Keratinocyte (primary cell): ENCODE measurements at places on chromosomes 7 and 10.

DNA sequence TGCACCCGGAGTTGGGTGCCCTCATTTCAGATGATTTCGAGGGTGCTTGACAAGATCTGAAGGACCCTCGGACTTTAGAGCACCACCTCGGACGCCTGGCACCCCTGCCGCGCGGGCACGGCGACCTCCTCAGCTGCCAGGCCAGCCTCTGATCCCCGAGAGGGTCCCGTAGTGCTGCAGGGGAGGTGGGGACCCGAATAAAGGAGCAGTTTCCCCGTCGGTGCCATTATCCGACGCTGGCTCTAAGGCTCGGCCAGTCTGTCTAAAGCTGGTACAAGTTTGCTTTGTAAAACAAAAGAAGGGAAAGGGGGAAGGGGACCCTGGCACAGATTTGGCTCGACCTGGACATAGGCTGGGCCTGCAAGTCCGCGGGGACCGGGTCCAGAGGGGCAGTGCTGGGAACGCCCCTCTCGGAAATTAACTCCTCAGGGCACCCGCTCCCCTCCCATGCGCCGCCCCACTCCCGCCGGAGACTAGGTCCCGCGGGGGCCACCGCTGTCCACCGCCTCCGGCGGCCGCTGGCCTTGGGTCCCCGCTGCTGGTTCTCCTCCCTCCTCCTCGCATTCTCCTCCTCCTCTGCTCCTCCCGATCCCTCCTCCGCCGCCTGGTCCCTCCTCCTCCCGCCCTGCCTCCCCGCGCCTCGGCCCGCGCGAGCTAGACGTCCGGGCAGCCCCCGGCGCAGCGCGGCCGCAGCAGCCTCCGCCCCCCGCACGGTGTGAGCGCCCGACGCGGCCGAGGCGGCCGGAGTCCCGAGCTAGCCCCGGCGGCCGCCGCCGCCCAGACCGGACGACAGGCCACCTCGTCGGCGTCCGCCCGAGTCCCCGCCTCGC is at the start of gene EGFR:
TSS of gene EGFR (plus strand) at position 657 of the 830 bp plus-strand sequence. CDS start 261 bp downstream, outside the sequence.
- DNase-seq: no peak

GRCh38 chr7:34675749-34676374 is 17.8 kb downstream of the NPSR1 start:
- no peak for DNase-seq

- DNase-seq: no peak
Observed at GRCh38 chr7:43781726-43782607, 23.5 kb downstream of the BLVRA start.

- peak; percentile 9 for DNase-seq
Observed at GRCh38 chr7:139618482-139619366, 95.2 kb downstream of the CLEC2L start.

DNA sequence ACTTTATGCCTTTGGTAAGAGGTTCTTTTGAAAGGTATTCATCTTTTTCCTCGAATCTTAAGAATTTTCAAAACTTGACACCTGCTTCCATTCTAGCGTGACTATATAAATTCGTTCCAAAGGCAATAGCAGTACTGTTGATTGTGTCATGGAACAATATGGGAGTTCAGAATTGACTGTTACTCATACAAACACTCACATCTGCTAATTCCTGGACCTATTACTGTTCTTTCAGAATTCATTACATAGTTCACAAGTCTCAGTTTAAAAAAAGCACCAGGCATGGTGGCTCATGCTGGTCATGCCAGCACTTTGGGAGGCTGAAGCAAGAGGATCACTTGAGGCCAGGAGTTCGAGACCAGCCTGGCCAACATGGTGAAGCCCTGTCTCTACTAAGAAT is 80.9 kb downstream of the CACNB2 start:
- no peak for DNase-seq

GRCh38 chr10:99983280-99983988 is 26.3 kb downstream of the DNMBP start:
- DNase-seq: no peak

DNA sequence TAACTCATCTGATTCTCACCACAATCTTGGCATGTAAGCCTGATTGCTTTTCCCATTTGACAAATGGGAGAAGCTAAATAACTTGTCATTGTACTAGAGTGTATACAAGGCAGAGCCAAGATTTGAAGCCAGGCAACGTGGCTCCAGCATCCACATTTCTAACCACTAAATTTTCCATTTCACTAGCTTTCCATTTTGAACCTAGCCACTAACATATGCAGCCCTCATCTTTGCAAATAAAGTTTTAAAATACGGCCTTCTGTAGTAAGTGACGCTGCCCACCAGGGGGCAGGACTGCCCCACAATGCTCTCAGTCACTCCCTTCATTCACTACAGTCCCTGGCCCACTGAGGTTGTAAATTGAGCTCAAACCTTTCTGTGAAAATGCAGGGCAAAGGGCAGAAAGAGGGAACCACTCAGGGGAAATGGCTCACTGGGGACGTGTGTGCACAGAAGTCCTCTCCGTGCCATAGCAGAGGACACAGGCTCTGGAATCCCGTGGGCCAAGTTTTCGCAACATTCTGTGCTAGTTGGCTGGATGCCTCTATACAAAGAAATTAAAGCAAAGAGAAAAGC is 315.7 kb downstream of the TNS3 start:
- DNase-seq: no peak

GRCh38 chr7:142177869-142178268 is 66.4 kb downstream of the MGAM2 start:
- DNase-seq: no peak

- no peak for DNase-seq
Observed at GRCh38 chr10:49610114-49610457, at the start of gene SLC18A3. SLC18A3 (plus strand) TSS chr10:49610310; CDS start chr10:49610741, 431 bp downstream.

- DNase-seq: peak; percentile 66
Observed at GRCh38 chr7:135170274-135170997, at the start of gene CYREN. CYREN (minus strand) TSS chr7:135170707; CDS start chr7:135168922, 1,785 bp downstream.

- no peak for DNase-seq
Observed at GRCh38 chr10:133356549-133357284, 1.1 kb downstream of the FUOM start.

DNA sequence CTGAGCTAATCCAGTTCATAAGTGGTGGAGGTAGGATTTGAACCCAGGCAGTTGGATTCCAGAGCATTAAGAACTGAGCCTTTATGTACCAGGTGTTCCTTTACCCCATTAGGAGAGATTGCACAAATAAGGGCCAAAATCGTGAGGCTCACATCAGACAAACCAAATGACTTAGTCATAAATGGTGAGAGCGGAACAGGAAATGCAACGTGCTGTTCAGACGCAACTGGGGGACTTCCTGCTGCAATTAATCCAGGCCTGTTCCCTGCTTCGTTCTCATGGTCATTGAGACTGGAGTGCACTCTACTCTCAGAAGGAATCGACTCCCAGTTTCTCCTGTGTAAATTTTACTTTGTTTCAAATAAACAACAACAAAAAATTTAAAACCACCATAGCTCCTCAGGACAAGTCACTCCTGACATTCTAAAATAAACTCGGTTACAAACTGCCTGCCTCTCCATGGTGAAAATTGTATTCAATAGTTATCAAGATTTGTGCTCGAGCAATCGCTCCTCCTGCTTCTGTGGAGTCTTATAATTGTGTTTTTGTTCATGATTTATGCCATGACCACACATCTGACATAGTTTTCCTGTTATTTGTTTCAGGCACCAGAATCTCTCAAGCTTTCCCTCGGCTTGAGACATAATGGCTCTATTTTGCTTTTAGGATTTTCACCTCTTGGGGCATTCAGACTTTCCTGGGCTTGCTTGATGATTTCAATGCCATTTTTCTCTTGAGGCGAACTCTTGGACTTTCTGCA is 115.3 kb upstream of the BMPER start:
- no peak for DNase-seq

DNA sequence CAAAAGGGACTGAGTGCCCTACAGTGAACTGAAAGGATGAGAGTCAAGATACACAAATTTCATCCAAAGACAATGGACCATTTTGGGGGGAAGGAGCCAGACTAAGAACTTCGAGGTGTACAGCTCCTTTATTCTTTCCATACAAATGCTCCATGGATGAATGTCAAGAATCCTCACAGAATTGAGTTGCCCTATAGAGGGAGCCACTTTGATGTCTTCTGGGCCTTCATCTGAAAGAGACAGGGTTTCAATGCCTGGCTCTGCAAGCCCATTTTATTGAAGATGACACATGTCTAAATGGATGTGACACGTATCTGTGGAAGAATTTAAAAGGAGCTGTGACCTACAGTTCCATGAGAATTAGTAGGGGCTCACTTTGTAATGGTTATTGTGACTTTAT is 32.0 kb upstream of the NRG3 start:
- no peak for DNase-seq

DNA sequence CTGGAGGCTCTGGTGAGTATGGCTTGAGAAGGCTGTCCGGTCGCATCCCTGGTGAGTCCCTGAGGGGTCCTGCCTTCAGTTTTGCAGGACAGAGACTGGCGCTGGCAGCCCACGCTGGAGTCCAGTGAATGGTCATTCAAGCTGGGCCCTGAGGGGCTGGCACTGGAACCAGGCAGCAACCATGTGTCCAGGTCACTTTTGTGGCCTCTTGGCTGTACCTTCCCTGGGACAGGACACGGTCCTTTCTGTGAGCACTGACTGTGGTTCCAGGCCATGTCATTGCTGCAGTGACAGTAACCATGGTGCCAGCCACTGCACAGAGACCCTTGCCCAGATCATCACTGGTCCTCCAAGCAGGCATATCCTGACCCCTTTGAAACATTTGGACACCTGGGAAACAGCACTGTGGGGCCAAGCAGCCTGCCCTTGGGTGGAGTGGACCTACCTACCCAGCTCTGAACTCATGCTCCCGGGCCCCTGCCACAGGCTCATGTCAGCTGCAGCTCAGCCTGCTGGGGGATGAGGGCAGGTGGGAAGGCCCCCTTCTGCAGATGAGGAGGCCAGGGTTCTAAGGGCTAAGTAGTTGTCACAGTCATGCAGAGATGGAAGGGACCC is 72.1 kb downstream of the ADCY1 start:
- DNase-seq: no peak

DNA sequence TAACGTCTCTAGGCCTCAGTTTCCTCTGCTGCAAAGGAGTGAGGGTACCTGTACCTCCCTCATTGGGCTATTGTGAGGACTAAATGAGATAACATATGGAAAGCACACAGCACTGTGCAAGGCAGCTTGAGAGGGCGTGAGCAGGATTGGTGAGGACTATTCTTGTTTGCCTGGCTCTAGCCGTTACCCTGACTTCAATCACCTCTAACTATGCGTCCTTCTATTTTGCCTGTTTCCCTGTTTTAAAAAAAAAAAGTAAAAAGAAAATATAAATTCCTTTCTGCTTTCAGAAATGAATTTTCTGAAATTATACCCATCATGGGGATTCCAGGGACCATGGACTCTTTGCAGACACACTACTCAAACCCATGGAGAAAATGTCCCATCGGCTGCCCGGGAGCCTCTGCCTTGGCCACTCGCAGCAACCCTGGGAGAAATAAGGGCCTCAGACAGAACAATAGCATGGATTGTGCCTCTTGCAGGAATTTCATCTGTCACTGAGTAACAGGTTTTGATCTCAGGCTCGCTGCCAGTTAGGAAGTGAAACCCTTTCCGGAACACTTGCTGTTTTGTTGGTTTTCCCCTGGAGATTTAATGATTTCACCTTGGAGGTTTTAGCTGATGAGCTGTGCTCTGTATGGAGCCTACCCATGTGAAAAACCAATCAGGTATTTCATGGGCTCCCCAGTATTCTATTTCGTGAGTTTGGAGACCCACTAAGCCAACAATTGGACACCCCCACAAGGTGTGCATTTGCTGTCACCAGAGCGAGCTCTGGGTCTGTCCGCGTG is 55.6 kb downstream of the STEAP1B start:
- no peak for DNase-seq

- peak; percentile 21 for DNase-seq
Observed at GRCh38 chr10:11515596-11516430, 95.6 kb downstream of the USP6NL start.

GRCh38 chr10:1171586-1171985 is 115.4 kb downstream of the WDR37 start:
- DNase-seq: no peak

DNA sequence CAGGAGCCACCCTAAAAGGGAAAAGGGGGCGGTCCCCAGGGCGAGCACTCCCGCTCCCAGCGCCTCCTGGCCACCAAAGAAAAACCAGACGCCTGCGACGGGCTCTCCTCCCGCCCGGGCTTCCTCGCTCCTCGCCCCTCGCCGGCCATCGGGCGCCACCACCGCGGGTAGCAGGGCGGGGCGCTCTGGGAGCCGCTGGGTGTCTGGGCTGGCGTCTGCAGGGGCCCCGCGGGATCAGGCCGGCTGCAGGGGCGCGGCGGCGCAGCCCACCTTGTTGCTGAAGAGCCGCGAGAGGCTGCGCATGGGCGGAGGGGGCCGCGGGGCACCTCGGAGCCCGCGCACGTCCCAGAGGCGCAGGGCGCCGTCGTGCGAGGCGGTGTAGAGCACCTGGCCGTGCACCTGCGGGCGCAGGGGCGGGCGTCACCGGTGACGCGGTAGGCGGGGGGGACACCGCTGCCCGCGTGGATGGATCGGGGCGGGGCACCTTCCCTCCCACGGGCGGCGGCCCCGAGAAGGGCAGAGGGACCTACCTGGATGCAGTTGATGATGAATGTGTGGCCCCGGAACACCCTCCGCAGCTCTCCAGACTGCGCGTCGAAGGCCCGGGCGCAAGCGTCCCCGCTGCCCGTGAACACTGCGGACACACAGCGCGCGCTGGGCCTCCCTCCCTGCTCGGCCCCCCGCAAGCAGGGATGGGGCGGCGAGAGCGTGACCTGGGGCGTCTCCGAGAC is 28.3 kb downstream of the WDR86 start:
- no peak for DNase-seq

GRCh38 chr7:20235288-20235687 is 18.1 kb upstream of the MACC1 start:
- no peak for DNase-seq

- no peak for DNase-seq
Observed at GRCh38 chr7:28755255-28755654, 202.9 kb downstream of the TRIL start.

- DNase-seq: no peak
Observed at GRCh38 chr7:47501406-47501805, 80.5 kb downstream of the TNS3 start.

GRCh38 chr10:47443145-47443544 is 40.8 kb downstream of the ANXA8 start:
- no peak for DNase-seq

DNA sequence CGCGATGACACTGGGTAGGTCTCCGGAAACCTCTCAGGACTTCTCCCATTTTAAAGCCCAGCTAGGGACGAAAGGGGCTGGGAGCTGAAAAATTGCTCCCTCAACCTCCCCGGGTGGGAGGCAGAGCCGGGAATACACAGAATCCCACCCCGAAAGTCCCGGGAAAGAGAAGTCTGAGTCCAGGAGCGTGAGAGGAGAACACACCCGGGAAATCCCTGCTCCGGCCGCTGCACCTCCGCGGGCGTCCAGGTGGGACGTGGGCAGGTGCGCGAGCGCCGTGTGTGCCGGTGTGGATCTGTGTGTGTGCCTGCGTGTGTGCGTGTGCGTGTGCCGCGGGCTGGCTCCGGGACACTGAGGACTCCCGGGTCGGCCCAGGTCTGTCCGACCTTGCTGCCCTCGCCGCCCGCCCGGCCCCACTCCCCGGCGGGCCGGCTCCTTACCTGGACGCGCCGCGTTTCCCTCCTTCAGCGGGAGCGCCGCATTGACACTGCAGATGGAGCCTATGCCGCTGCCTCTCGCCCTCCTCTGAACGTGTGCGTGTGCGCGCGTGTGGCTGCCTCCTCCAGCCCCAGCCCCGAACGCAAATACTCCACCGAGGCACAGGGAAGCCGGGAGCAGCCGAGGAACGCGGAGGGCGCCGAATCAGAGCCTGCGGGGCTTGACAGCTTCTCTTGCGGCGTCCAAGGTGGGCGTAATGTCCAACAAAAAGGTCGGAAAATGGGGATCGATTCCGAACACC is at the start of gene PLXNA4:
TSS of gene PLXNA4 (minus strand) at position 489 of the 739 bp plus-strand sequence. CDS start 67,777 bp downstream, outside the sequence.
- DNase-seq: no peak

- no peak for DNase-seq
Observed at GRCh38 chr10:124408357-124408756, 10.4 kb downstream of the OAT start.

GRCh38 chr7:135386181-135386580 is 123.7 kb downstream of the CNOT4 start:
- DNase-seq: no peak
